ENCODE measurements at places on chromosomes 4 and X. TPM values are rescaled to one million over a fixed set of nuclear protein-coding genes. Genes with fewer than 3 reads are reported as not detected.

- no peak for DNase-seq
Observed at GRCh38 chrX:7343181-7343580, 195.2 kb upstream of the PUDP start.

The AKAP14 gene
- not detected for total RNA-seq

The JCHAIN gene
- 1.0 TPM for total RNA-seq

DNA sequence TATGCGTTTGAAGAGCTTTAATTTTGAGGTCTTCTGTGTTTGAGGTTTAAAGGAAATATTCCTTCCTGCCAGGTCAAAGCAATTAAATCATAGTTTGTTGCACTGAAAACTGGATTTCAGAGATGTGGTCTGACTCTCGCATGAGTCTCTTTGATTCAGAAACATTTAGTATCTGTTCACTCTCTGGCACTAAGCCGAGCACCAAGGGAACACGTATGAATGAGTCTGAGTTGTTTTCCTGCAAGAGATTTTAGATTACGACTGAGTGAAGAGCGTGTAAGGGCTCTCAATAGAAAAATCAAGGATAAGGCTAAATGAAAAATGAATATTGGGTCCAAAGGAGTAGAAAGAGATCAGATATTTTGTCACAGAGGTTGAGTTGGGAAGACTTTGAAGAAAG is 875.4 kb upstream of the PRKX start:
- DNase-seq: no peak

The CASP6 gene
- total RNA-seq: 13.6 TPM

The CFAP47 gene
- total RNA-seq: not detected

The PPARGC1A gene
- total RNA-seq: not detected

The STEEP1 gene
- total RNA-seq: 25.5 TPM

The IL2 gene
- not detected for total RNA-seq

GRCh38 chr4:74653331-74654229 is 140.7 kb downstream of the BTC start:
- DNase-seq: no peak

- DNase-seq: no peak
Observed at GRCh38 chr4:98827661-98828060, 101.3 kb downstream of the EIF4E start.

- DNase-seq: no peak
Observed at GRCh38 chr4:39046249-39046648, 14.0 kb upstream of the TMEM156 start.

GRCh38 chr4:182906786-182907185 is 10.4 kb downstream of the DCTD start:
- DNase-seq: no peak

- DNase-seq: no peak
Observed at GRCh38 chr4:186249785-186250754, 15.9 kb upstream of the F11 start.

DNA sequence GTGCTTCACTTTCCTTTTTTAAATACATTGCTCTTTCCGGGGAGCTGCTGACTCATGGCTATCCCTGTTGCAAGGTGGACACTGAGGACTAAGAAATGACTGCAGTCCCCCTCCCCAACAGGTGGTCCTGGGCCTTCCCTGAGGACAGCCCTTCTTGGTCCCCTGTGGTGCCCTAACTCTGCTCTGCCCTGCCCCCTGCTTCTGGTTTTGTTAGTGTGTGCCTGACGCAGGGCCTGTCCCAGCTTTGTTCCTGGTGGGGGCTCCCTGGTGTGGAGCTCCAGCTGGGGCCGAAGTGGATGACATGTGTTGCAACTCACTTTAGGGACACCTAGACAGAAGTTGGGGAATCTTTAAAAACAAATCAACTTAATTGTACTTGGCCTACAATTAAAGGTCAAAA is 81.9 kb downstream of the TMEM144 start:
- no peak for DNase-seq

- DNase-seq: peak; percentile 95
Observed at GRCh38 chr4:13918991-13919441, 291.5 kb upstream of the BOD1L1 start.

The ARHGAP4 gene
- total RNA-seq: 0.33 TPM

The GDPD2 gene
- not detected for total RNA-seq

DNA sequence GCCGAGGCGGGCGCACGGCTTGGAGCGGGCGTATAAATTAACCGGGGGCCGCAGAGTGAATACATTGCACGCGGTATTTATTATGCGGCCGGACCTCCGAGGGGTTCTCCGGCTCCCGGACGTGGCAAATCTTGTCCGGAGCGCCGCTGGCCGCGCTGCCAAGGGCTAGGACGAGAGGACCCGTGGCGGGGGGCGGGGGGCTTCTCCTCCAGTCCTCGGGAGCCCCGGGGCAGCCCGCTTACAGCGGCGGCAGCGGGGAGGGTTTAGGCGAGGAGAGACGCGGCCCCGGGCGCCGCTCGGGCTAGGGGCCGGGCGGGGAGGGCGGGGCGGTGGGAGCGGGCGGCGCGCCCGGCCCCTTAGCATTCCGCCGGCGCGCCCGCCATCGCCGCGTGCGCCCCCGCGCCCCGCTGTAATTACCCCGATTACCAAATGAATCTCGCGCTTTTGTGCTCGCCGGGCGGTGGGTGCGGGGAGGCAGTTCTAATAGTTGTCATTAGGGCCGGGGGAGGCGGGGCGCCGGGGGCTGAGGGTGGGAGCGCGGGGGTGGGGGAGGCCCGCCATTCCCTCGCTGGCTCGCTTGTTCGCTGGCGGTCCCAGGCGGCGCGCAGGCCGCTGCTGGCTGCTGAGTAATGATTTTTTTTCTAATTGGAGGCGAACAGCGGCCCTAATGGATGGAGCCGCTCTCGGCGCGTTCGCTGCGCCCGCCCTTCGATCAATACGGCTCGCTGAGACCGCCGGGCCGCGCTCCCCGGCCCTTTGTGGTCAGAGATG is 276.6 kb downstream of the BCOR start:
- no peak for DNase-seq

DNA sequence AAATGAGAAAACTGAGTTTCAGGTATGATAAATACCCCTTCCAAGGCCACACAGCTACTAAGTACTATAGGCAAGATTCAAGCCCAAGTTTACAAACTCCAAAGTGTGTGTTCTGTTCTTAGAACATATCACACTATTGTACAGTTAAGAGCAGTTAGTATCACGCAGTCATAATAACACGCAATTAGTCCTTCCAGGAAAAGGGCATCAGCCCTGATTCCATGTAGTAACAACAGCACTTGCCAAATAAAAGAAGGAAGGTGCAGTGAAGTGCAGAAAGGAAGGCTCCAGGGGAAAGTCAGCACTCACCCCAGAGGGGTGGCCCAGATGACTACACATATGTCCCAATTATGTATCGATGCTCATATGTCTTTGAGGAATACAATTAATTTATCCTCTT is 4.4 kb downstream of the TASL start:
- no peak for DNase-seq

The RAB40A gene
- total RNA-seq: 0.07 TPM

The AMOT gene
- total RNA-seq: 0.24 TPM

The AADAT gene
- 6.2 TPM for total RNA-seq

- DNase-seq: no peak
Observed at GRCh38 chrX:16836371-16836770, 33.8 kb downstream of the RBBP7 start.

DNA sequence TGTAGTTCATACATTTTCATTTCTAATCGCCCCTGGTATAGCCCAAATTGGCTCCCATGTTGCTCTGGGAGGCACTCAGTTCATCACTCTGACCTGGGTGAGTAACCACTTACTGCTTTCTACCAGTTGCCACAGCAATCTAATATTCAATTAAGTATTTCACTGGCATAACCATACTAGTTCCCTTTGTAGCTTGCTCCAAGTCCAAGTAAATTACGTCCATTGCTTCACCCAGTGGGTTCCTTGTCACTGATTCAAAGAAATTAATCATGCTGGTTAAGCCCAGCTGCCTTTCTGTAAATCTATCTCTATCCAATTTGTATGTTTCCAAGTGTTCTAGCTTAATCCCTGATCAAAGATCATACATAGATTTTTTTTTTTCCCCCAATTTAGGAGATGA is 92.0 kb upstream of the CBR4 start:
- DNase-seq: no peak

DNA sequence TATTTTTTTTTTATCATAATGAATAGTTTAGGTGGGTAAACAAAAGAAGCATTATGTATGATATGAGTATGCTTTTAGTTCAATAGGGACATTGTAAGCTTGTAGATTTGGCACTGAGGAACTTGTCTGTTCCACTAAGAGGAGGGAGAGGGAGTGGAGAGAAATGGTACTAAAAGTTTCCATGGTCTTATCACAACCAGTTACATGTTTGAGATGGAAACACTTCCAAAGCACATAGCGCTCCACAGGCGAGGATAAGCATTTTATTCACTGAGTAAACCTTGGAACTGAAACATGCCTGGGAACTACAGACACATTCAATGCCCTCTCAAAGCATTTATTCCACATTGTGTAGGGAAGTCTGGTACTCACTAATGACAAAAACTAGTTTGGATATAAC is 15.5 kb downstream of the MYOZ2 start:
- no peak for DNase-seq

The ETNPPL gene
- not detected for total RNA-seq

DNA sequence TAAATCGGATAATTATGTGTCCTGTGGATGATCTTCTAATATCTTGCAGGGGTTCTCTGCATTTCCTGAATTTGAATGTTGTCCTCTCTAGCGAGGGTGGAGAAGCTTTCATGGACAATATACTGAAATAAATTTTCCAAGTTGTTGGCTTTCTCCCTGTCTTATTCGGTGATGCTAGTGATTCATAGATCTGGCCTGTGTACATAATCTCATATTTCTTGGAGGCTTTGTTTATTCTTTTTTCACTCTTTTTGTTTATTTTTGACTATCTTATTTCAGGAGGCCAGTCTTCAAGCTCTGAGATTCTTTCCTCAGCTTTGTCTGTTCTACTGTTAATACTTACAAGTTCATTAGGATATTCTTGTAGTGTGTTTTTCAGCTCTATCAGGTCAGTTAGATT is 20.7 kb upstream of the CLGN start:
- no peak for DNase-seq

The JADE3 gene
- total RNA-seq: 6.3 TPM

GRCh38 chrX:24113181-24113580 is 36.3 kb upstream of the ZFX start:
- DNase-seq: peak; percentile 20

The AFP gene
- 1.4 TPM for total RNA-seq

The HS3ST1 gene
- not detected for total RNA-seq

GRCh38 chrX:57607295-57608187 is 15.7 kb downstream of the ZXDB start:
- DNase-seq: no peak

DNA sequence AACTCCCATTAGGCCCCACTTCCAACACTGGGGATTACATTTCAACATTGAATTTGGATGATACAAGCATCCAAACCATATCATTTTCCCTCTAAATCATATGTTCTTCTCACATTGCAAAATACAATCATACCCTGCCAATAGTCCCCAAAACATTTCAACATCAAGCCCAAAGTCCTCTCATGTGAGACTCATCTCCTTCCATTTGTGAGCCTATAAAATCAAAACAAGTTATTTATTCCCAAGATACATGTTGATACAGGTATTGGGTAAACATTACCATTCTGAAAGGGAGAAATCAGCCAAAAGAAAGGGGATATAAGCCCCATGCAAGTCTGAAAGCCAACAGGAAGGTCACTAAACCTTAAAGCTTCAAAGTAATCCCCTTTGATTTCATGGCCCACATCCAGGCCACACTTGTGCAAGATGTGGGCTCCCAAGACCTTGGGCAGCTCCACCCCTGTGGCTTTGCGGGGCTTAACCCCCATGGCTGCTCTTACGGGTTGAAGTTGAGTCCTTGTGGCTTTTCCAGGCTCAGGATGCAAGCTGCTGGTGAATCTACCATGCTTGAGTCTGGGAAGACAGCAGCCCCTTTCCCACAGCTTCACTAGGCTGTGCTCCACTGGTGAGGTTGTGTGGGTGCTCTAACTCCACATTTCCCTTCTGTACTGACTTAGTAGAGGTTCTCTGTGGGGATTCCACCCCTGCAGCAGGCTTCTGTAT is 40.6 kb upstream of the SERTM2 start:
- no peak for DNase-seq

GRCh38 chr4:123930996-123931395 is 534.4 kb downstream of the SPRY1 start:
- no peak for DNase-seq

GRCh38 chrX:153776611-153777045 is 4.2 kb upstream of the SRPK3 start:
- DNase-seq: no peak

DNA sequence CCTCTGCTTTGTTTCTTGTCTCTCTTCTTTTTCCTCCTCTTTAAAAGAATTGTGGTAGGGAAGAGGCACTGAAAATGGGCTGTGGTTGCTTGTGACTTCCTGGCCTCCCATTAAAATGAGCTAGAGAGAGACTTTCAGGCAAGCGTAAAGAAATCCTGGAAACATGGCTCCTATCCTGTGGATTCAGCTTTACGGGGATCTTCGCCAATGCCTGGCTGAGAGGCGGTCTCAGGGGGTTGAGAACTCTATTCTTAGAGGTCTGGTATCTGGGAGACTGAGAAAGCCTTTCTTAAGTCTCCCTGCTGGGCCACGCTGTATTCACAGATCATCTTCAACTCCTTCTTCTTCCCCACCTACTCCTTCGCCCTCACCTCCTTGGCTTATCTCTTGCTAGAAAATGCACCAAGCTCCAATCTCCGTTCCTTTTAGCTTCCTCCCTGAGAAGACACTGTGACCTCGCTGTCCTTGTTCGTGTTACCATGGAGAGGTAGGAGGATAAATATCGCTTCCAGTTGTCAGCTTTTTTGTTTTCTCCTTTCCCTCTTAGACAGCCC is 542 bp upstream of the KLF8 start:
- no peak for DNase-seq

The PDLIM3 gene
- total RNA-seq: not detected

The ARHGEF6 gene
- total RNA-seq: 2.6 TPM

The SMIM31 gene
- total RNA-seq: not detected

GRCh38 chr4:142579443-142579842 is 266.7 kb downstream of the INPP4B start:
- DNase-seq: no peak

Data from HFFc6 (cell line).